ENCODE measurements at places on chromosomes 4 and X.

GRCh38 chr4:112664611-112665010 lies 27.7 kb downstream of the LARP7 start:
- no peak for DNase-seq

GRCh38 chr4:185722029-185722316 lies 90.0 kb downstream of the SORBS2 start:
- DNase-seq: no peak

DNA sequence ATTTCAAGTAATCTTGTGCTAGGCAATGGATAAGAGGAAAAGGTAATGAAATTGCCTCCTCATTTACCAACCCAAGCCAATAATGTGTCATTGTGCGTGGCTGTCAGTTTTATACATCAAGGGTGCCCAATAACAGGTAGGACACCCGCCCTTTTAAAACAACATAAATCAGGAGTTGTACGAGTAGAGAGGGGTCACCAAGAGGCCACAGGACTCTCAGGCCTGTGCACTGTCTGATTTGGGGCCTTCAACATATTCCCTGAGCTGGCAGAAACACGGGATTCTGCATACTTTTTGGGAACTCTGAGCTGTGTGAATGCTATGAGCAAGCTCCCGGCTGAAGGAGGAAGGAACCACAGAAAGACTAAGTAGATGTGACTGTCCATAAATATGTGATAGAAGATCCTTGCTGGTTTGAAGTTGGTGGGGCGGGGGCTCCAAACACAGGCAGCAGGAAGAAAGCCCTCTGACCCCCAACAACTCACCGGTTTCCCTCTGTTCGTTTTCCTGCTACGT lies 82.7 kb upstream of the MAML3 start:
- no peak for DNase-seq

GRCh38 chr4:91280551-91281290 lies 1023.0 kb upstream of the GRID2 start:
- no peak for DNase-seq

GRCh38 chrX:119398974-119399771 lies at the start of gene SLC25A43:
SLC25A43 (plus strand) TSS chrX:119399336; CDS start chrX:119399404, 68 bp downstream.
- peak; percentile 38 for DNase-seq

DNA sequence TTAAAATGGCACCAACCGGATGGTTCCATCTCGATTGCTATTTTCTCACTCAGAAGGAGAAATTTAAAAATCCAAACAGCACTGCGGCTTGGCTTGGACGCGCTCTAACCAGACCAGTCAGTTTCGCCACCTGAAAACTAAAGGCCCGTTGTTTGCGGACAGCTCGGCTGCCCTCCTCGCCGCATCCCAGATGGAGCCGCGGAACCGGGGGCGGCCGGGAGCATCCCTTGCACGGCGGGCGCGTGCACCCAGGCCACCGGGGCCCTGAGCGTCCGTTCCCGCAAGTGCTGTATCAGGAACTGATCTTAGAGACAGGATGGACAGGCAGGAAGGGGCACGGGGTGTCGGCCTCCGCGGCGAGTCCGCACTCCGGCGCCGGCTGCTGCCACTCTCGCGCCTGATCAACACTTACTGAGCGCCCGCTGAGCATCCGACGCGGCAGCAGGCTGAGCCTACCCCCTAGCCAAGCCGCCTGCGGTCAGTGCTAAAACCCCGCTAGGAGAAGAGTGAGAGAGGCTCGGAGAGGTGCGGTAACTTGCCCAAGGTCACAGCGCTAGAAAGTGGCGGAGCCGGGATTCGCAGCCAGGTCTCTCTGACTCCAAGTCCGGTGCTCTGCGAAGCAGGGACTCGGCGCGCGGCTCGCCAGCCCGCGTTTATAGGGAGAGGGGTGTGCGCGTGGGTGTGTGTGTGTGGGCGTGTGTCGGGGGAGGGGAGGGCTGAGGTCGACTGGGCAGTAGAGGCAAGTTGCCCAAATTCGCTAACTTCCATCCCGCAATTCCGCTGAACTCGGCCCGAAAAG lies at the start of gene CITED1:
Gene CITED1 (minus strand): TSS at position 629 of the 799 bp plus-strand sequence. CDS start 3,045 bp downstream, outside the sequence.
- peak; percentile 12 for DNase-seq

GRCh38 chr4:54550395-54551171 lies 107.2 kb upstream of the KIT start:
- DNase-seq: no peak

DNA sequence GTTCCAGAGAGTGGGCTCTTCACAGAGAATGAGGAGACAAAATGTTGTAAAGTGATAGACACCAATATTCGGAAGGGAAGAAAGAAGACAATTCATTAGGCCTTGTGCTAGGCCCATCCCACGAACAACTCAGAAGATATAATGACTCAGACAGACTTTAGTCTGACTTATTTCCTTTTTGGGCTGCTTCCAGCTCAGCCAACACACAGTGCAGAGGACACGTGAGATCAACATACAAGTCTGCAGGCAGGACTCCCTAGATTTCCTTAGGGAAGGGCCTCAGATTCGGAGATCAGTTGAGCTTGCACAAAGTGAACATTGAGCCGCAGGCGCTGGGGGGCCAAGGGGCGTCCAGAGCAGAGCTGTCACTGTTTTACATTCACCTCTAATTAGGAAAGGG lies 290.7 kb upstream of the TENM3 start:
- no peak for DNase-seq

DNA sequence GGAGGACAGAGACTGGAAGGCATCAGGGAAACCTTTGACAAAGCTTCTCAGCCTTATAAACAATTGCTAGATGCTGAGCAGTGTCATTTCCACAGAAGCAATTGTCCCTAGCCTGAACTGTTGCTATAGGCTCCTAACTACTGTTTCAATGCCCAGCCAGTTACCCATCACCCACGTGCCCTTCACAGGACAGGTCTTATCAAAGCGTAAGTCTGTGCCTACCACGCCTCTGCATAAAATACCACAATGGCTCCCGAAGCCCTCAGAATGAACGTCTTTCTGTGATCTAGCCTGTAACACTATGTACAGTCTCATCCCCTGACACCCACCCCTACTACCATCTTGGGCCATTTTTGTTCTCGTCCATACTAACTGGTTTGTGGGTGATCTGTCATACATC lies 134.3 kb downstream of the STK32B start:
- no peak for DNase-seq

DNA sequence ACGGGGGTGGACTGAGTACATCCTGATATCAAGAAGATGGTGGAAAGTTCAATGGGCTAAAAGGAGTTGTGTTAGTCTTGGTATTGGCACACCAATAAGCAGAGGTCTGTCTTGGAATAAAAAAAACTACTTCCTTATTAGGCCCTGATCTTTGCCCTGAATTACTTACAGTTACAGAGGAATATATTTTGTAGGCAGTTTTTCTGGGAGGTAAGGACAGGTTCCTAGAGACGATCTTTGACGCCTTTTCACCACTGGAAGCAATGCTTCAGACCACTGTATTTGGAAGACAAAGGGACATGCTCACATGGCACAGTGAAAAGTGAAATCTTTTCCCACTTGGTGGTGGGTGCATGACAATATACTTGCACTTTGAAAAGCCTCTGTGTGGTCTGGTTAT lies 618 bp upstream of the XK start:
- no peak for DNase-seq

GRCh38 chr4:140641789-140642439 lies 73.2 kb upstream of the UCP1 start:
- no peak for DNase-seq

DNA sequence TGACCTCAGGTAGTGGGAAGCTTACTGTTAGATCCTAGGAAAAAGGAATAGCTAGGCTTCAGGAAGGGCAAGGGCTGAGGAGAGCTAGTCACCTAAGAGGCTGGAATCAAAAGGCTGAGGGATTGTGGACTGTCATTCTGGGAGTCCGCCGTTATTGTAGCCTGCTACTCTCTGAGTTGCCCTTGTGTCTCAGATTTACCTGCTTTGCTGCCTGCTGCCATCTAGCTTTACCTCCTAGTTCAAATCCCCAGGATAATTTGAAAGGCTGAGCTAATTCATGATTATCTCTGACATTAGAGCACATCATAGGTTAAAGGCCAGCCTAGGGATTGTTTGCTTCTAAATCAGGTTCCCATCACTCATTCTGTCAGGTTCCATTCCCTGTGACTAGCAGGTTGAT lies 120.2 kb downstream of the FHIP1A start:
- no peak for DNase-seq

DNA sequence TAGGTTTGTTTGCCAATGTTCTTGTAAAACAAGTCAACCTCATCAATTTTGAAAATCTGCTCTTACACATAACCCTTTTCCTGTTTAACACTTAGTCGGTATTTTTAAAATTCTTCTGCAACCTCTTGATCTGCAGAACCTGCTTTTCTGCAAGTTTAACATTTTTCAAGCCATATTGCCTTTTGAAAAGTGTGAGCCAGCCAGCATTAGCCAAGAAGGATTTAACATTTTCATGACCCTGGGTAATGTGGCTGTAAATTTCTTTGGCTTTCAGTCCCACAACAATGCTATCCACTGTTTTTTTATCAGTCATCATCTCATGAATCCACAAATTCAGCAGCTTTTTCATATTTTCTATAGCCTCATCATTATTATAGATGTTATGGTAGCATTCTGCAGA lies 956.5 kb downstream of the FAT4 start:
- no peak for DNase-seq

- DNase-seq: no peak
These were observed 5.6 kb downstream of the SLC49A3 start for GRCh38 chr4:683247-683897.

GRCh38 chr4:35734381-35735098 lies 509.8 kb downstream of the ARAP2 start:
- DNase-seq: no peak

DNA sequence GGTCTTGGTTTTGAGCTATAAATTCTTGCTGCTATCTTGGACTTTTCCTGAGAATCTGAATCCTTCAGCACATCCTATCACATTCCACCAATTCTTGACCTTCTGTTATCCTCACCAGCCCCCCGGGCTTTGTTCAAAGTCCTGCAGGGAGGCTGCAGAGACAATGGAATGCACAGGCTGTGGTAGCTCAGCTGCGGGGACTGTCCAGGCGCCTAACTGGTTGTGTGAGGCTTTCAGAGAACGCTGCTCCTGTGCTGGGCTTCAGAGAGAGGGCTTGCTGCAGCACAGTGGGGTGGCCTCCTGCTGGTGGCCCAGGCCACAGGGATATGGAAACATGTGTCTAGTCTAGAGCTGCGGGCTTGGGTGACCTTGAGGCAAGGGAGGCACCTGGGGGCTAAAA lies 196.3 kb upstream of the GATB start:
- no peak for DNase-seq

DNA sequence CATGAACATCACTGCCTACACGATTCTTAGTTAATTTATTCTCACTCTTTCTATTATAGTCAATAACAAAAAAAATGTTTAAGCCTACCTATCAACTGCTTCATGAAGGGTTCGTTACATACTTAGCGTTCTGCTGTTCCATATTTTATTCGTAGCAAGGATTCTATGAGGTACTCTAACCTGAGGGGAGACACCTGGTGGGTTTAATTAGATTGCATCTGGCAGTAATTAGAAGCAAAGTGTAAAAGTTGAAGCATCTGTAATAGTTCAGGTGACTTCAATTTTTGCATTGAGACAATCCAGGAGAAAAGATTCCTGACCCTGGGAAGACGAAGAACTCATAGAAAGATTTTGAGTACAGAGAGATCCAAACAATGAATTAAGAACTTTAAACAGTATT lies 1655.8 kb upstream of the TENM3 start:
- DNase-seq: no peak

DNA sequence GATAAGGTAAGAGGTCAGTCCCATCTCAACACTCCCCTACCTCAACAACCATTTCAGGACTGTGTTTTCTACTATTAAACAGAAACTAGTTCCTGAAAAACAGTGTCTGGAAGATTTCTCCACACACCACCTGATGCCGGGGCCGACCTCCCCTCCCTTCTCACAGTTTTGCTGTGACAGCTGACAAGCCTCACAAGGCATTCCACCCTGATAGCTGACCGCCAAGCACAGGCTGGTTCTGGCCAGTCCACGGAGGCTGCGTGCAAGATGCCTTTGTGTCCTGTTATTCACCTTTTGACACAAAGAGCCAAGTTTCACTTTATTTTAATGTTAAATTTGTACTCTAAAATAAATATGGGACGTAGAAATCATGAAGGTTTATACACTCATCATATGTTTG lies 758.6 kb downstream of the PDHA2 start:
- no peak for DNase-seq

DNA sequence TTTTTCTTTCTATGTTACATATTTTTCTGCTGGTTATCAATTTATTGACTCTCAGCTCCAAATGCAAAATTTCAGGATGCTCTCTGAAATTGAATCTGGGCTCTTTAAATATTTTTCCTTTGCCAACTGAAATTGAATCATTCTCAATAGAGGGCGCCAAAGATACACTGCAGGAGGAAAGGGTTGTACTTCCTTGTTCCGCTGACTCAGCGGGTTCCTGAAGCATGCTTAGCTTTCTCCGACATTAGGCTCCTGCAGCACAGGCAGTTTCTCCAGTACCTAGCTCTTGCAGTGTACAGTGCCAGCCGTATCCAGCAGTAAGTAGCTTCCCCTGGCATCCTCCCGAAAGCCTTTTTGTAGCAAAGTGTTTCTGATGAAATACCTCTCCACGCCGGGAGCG lies 28.8 kb upstream of the CFAP47 start:
- no peak for DNase-seq

- no peak for DNase-seq
These were observed 824.8 kb upstream of the GALNTL6 start for GRCh38 chr4:170988446-170988845.

GRCh38 chr4:146275370-146275769 lies 61.0 kb downstream of the REELD1 start:
- DNase-seq: no peak

GRCh38 chr4:140705625-140706275 lies 50.4 kb downstream of the TBC1D9 start:
- no peak for DNase-seq

DNA sequence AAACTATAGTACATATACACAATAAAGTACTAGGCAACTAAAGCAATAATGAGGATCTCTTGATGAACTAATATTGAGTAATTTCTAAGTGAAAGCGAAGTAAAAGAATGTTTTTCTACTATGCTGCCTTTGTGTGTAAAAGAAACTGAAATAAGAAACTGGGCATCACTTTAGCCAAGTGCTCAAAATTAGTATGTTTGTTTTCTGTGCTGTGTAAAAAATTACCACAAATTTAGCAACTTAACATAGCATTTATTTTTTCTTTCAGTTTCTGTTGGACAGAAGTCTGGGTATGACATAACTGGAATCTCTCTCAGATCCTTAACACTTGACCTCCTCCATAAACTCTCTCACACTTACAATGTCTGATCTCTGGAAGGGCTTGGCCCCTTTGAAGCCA lies 687.1 kb upstream of the MAGEB2 start:
- no peak for DNase-seq

GRCh38 chrX:16931371-16931770 lies 15.1 kb upstream of the REPS2 start:
- DNase-seq: no peak

DNA sequence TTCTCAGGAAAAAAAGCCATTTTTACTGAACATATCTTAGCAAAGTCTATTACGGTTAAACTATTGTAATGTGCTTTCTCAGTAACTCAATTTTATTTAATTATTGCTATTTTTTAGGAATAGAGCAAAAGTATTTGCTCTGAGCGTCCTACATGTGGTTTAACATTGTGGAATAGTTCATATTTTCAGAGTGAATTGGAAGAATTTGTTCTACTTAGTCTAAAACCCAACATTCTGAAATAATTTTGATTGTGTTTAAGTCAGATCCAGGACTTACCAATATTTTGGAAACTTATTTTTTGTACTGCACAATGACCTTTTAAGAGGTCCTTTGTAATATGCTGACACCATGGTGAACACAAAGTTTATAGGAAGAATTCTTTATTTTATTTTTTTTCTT lies 27.2 kb downstream of the CXCL1 start:
- no peak for DNase-seq
